ENCODE measurements at places on chromosomes 2 and 18.
A peak's percentile ranks its signal among the peaks of the same experiment; 100 is the strongest.

- DNase-seq, result no peak
Measured at GRCh38 chr2:231726276-231726675, 18.0 kb downstream of the PTMA start.

DNA sequence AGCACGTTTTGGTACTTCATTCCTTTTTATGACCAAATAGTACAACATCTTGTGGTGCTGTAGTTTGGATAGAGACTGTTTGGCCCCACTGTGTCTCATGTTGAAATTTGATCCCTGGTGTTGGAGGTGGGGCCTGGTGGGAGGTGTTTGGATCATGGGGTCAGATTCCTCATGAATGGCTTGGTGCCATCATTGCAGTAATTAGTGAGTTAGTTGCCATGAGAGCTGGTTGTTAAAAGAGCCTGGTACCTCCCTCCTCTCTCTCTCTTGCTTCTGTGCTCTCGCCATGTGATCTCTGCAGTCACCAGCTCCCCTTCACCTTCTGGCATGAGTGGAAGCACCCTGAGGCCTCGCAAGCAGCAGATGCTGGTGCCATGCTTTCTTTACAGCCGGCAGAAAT is 50.9 kb downstream of the NCAPH start:
- DNase-seq, result no peak

- no peak for DNase-seq
Measured at GRCh38 chr2:29259221-29259620, 144.0 kb downstream of the CLIP4 start.

DNA sequence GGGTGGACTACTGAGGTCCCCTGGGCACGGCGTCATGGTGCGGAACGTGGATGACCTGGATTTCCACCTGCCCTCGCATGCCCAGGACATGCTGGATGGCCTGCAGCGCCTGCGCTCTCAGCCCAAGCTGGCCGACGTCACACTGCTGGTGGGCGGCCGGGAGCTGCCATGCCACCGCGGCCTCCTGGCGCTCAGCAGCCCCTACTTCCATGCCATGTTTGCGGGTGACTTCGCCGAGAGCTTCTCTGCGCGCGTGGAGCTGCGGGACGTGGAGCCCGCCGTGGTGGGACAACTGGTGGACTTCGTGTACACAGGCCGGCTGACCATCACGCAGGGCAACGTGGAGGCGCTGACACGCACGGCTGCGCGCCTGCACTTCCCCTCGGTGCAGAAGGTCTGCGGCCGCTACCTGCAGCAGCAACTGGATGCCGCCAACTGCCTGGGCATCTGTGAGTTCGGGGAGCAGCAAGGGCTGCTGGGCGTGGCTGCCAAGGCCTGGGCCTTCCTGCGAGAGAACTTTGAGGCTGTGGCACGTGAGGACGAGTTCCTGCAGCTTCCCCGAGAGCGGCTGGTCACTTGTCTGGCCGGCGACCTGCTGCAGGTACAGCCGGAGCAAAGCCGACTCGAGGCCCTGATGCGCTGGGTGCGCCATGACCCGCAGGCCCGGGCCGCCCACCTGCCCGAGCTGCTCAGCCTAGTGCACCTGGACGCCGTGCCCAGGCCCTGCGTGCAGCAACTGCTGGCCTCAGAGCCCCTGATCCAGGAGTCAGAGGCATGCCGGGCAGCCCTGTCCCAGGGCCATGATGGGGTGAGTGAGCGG is 2.5 kb downstream of the KLHL30 start:
- no peak for DNase-seq

DNA sequence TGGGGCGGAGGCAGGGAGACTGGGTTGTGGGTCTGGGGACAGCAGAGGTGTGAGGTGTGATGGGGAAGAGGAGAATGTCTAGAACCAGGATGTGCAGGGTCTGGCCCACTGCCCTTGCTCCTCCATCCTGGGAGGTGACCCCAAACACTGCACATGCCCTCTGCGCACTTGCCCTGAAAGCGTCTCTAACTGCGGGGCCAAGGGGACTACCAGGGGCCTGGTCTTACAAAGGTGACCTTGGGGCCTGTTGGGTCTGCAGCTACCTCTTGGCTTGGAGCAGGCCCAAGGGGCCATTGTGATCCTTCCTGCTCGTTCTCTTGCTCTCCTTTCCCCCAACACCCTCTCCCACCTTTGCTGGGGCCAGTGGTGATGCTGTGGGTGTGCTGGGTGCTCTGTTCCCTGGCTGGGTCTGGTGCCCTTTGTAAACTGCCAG is 48.0 kb upstream of the FAHD2A start:
- no peak for DNase-seq

- no peak for DNase-seq
Measured at GRCh38 chr2:42618116-42618515, 49.7 kb downstream of the MTA3 start.

- no peak for DNase-seq
Measured at GRCh38 chr2:38791744-38792143, 13.7 kb downstream of the GEMIN6 start.

GRCh38 chr2:59924346-59924745 is 629.1 kb downstream of the BCL11A start:
- DNase-seq, result no peak

DNA sequence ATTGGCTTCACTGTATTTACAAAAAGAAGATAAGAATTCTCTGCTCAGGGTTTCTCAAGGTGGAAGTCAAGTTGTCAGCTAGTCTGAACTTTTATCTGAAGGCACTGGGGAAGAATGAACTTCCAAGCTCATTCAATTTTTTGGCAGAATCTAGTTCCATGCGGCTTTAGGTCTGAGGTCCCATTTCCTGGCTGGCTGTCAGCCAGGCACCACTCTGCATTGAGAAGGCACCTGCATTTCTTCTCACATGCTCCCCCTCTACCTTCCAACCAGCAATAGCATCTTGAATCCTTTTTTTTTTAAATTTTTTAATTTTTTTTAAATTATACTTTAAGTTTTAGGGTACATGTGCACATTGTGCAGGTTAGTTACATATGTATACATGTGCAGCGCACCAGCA is 46.2 kb upstream of the RPE start:
- no peak for DNase-seq

- no peak for DNase-seq
Measured at GRCh38 chr2:213688133-213688532, 403.9 kb downstream of the SPAG16 start.

DNA sequence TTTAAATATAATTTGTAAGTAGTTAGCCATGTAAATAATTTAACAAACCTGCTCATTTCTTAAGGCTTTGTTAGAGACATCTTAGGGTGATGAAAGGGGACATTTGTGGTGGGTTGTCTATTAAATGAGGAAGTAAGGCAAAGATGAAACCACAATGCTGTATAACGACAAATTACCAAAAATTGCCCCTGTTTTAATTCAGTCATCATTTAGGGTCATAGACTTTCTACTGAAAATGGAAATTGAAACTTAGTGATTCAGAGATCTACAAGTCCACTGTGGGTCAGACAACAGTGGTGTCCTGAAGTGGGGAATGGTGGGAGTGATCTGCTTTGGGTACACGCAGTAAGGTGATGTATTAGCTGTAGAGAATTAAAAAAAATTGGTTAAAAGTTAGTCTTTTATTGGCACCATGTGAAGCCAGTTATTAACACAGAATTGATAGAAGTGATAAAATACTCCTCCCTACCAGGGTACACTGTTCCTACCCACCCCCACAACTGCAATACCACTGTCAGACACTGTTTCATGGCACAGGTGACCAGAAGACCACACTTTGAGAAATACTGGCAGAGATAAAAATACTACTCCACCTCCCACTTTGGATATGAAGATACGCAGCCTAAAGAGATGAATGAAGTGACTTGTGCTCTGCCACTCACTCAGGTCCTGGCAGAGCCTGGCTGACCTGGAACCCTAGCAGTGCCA is 13.4 kb downstream of the CERS6 start:
- DNase-seq, result no peak

DNA sequence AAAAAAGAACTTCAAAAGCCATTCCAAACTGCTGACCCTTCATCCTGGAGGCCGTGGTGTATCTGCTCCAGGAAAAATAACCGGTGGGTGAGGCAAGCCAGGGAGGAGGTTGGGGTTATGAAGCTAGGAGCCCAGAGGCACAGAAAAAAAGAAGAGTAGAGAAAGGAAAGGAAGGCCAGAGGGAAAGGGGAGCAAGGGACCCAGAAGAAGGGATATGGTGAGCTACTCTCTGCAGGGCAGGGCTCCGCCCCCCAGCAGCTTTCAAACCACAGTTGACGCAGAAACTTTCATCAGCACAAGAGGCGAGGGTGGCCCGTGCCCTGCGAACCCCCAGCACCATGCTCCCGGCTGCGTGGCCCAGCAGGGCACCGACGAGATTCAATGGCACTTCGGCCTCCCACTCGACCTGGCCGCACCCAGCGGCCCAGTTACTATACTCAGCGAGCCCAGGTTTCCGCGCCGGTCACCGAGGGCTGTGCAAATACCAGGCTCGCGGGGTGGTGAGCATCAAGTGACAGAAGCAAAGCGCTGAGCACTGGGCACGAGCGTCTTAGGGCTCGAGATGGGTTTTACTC is 665 bp downstream of the MCM6 start:
- DNase-seq, result peak; percentile 39

- DNase-seq, result no peak
Measured at GRCh38 chr2:238107525-238108422, 7.6 kb downstream of the ESPNL start.

GRCh38 chr18:77973745-77974144 is 724.1 kb downstream of the GALR1 start:
- DNase-seq, result no peak

GRCh38 chr18:45850021-45850420 is 24.5 kb downstream of the SIGLEC15 start:
- DNase-seq, result peak; percentile 25

- no peak for DNase-seq
Measured at GRCh38 chr2:189631849-189632248, 29.4 kb upstream of the ASNSD1 start.

DNA sequence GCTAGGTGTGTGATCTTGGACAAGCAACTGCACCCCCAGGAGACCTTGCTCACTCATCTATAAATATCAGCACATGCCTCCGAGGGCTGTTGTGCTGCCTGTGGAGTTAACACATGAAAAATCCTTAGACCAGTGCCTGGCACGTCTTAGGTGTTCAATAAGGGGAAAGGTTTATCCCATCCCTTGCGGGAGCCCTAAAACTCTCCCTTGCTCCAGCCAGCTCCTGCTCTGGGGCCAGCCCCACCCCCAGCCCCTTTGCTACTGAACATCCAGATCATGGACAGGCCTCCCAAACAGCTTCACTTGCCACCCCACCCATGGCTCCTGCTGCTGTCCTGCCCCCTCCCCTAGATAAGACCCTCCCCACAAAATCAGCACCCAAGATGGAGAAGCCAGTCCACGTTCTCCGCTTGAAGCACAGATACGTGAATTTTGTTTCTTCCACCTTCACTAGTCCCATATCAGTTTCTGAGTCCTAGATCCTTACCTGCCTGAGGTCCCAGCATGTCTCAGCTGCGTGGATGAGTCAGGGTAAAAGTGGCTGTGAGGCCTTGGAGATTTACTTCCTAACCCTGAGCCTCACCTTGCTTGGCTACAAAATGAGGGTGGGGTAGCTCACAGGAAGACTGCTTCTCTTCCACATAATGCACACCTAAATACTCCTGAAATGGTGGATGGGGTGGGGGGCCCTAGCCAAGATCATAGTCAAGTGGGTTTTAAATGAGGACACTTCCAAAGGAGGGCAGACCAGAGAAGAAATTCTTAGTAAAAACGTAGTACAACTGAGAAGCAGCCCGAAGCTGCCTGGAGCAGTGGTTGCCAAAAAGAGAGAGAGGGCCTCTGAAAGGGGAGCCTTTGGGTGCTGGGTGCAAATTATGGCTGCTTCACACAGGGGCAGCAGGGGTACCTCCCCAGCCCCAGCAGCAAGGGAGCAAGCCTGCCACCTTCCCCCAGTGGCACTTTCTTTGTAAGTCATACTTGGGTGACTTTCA is 40.4 kb downstream of the C1QL2 start:
- no peak for DNase-seq

- no peak for DNase-seq
Measured at GRCh38 chr2:235141411-235142128, 189.8 kb downstream of the SH3BP4 start.

DNA sequence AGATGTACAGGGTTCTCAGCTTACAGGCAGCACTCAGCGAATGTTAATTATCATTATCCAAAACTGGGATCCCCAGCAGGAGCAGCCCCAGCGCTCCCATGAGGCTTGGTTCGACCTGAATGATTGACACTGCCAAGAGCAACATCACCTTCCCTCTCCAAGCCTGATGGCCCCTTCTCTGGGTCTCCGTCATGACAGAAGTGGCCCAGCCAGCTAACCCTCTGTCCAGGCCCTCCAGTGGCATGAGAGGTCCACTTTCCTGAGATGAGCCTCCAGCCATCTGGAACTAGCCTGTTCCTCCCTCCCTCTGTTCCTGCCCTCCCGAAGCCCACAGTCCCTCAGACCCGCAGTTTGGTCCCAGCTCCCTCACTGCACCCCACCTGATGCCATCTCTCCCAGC is 97.0 kb upstream of the RAB6C start:
- DNase-seq, result no peak

- DNase-seq, result no peak
Measured at GRCh38 chr18:21439431-21439846, 161.1 kb downstream of the ESCO1 start.

- no peak for DNase-seq
Measured at GRCh38 chr2:71937396-71937795, 210.3 kb downstream of the CYP26B1 start.

DNA sequence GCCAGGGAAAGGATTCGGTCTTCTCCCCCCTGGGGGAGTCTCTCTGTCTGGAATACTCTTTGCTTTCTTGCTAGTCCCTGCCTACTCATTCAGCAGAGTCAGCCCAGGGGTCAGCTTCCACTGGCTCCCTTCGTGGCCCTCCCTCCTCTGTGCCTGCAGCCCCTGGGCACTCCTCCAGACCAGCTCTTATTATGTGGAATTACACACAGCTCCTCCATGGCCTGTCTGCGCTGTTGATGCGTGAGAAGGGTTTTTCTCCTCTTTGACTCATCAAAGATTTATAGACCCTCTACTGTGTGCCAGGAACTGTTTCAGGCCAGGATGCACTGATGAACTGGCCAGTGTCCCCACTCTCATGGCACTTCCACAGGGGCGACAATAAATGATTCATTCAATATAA is 44.4 kb downstream of the ST8SIA5 start:
- DNase-seq, result no peak

GRCh38 chr2:120341977-120342376 is 4.0 kb upstream of the INHBB start:
- DNase-seq, result no peak

- DNase-seq, result no peak
Measured at GRCh38 chr2:229775614-229776313, 61.4 kb upstream of the DNER start.

GRCh38 chr2:42722320-42723190 is 41.4 kb downstream of the OXER1 start:
- DNase-seq, result no peak

- no peak for DNase-seq
Measured at GRCh38 chr2:218214116-218214515, 2.9 kb upstream of the ARPC2 start.

DNA sequence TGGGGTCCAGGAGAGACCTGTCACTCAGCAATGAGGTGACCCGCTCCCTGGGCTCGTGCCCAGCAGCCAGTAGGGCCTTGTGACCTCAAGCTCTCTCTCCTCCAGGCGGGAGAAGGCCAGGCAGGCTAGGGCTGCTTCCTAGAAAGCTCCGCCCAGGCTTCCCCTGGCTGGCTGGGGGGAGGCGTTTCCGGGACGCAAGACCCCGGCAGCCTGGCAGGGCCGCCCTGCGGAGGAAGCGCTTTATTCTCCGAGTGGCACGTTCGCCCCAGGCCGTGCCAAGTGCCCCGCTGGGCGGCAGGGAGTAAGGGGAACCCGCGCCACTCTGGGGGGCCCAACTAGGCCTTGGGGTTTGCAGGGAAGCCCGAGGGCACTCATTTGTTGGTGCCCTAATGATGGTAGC is 21.2 kb upstream of the EPAS1 start:
- DNase-seq, result no peak

- no peak for DNase-seq
Measured at GRCh38 chr2:110858993-110859701, 126.8 kb downstream of the ACOXL start.

- no peak for DNase-seq
Measured at GRCh38 chr18:57635003-57635822, 13.6 kb upstream of the NARS1 start.

Data from HEK293T (cell line).